Stimulated activated CD8-positive, alpha-beta memory T cell treated with anti-CD3 and anti-CD28 coated beads, Interleukin-7, amount 100 ng/mL, for 24 hours (primary cell): ENCODE measurements at places on chromosomes 3 and 15.

DNA sequence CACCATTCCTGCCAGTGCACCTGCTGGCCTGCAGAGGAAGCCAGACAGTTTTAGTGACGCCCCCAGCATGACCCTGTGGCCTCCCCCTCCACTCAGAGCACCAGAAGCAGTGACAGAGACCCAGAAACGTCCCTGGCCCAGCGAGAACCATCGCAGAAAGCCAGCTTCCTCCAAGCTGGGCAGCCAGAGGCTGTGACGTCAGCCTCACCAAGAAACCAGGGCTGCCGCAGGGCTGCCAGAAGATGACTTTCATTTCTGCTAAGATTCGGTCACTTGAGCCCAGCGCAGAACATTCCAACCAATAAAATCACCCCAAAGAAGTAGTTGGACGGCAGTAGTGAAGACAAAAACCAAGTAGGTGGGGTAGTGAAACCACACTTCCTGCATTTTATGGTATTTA, 29.6 kb upstream of the RPL32 start:
- DNase-seq, result no peak

GRCh38 chr3:32276279-32276841, 37.9 kb downstream of the CMTM8 start:
- DNase-seq, result no peak

- no peak for DNase-seq
Measured at GRCh38 chr3:14422016-14422963, 19.9 kb downstream of the SLC6A6 start.

DNA sequence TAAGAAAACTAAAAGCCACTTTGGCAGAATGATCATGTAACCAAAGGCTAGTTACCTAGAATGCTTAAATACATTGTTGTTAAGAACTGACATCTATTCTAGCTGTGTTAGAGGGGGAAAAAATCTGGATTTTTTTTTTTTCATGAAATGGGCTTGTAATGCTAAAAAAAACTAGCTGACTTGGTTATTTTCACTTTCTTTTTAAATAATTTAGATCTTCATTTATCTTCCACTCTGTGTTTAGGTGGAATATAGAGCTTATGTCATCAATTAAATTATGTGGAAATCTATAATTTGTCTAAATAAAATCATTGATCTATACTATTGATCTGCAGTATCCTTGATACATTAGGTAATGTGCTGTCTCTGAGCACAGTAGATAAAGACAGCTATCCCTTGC, 217.4 kb downstream of the TCF12 start:
- no peak for DNase-seq

GRCh38 chr15:92143765-92144164, 249.9 kb upstream of the ST8SIA2 start:
- DNase-seq, result no peak

- DNase-seq, result no peak
Measured at GRCh38 chr3:196741249-196741889, 1.7 kb downstream of the PAK2 start.

GRCh38 chr3:8954938-8955763, 8.1 kb downstream of the RAD18 start:
- no peak for DNase-seq

- DNase-seq, result no peak
Measured at GRCh38 chr3:25091934-25092333, 336.1 kb upstream of the RARB start.

- DNase-seq, result no peak
Measured at GRCh38 chr15:63050731-63051155, 8.2 kb downstream of the TPM1 start.

GRCh38 chr3:23941440-23941839, 3.6 kb upstream of the NR1D2 start:
- DNase-seq, result no peak

DNA sequence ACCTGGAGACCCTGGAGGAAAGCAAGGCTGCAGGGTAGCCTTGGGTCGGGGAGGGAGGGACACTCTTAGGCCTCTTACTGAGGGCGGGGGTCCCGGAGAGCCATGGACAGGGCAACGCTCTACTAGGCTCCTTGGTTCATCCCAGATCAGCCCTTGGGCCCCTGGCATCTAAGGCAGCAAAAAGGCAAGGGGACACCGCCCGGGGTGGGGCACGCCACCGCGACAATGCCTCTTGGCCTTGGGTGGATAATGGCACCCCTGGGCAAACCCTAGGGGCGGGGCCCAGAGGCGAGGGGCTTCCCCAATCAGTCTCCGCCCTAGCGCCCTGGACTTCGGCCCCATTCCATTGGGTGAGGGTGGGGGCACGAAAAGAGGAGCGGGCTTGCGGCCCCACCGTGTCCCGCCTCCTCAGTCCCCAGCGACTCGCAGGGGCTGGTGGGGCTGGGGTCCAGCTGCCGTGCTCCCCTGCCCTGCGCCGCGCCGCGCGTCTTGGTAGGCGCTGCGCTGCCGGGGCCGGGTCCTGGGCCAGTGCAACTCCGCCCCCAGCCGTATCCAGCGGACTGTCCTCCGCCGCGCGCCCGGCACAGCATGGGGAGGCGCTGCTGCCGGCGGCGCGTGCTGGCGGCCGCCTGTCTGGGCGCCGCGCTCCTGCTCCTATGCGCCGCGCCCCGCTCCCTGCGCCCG, at the start of gene CHST13:
TSS of gene CHST13 (plus strand) at position 411 of the 684 bp plus-strand sequence. CDS start at position 589, 178 bp downstream.
- no peak for DNase-seq

DNA sequence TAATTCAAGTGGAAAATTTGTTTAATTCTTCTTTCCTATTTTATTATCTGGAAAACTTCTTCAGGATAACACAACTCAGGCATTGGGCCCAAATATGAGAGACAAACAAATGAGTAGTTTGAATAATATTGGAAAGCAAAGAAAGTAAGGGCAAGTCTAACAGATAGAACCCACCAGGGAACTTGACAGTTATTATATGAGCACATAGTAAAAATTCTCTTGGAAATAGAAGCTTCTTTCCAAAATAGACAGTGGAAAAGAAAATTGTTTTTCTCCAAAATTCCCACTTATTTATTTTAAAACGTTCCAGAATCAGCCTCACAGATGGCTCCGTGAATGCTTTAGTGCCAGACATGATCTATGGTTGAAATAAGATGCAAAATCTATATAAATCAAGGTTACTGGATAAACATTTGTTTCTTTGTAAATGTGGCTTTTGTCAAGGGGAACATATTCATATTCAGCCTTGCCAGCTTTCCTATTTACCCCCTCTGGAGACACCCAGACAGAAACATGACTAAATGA, 23.9 kb downstream of the LDHAL6B start:
- no peak for DNase-seq
